Breast epithelium (tissue), 4 donors: ENCODE measurements at places on chromosomes 7 and 10. TPM values are rescaled to one million over a fixed set of nuclear protein-coding genes. Genes with fewer than 3 reads are reported as not detected.

- DNase-seq: no peak
Observed at GRCh38 chr7:99752356-99752755, 17.4 kb upstream of the CYP3A7 start.

- no peak for DNase-seq
Observed at GRCh38 chr10:61642676-61643075, 20.1 kb upstream of the CABCOCO1 start.

The PTEN gene
- total RNA-seq: 186 TPM

The POLR2J2 gene
- total RNA-seq: 1.6 TPM

DNA sequence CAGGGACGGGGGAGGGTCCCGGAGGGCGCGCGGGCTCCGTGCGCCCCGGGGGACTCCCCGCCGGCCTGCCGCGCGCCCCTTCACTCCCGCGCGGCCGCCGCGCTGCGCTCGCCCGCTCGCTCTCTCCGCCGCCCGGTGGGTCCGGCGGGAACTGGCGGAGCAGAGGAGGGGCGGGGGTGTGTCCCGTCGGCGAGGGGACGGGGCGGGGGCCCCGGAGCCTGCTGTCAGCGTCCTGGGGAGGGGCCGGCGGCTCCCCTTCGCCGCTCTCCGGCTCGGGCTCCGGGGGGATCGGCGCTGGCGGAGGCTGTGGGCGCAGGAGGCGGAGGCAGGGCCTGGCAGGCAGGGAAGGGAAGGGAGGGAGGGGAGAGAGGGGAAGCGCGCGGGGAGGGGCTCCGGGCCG lies at the start of gene SH3PXD2A:
SH3PXD2A (minus strand) TSS at position 153 of the 400 bp plus-strand sequence. CDS start 310 bp downstream, outside the sequence.
- no peak for DNase-seq

The SP8 gene
- not detected for total RNA-seq

DNA sequence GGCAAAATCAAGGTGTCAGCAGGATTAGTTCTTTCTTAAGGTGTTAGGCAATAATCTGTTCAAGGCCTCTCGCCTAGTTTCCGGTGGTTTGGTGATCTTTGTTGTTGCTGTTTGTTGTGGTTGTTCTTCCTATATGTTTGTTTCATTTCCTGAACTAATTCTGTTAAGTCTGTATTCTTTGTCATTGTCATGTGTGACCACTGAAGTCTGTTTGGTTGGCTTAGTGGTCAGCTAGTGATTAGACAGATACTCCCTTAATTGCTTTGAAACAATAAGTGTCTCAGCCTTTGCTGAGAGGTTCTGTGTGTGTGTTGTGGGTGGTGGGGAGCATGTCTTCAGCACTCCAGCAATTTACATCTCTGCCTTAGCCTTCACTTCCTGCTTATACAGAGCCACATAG lies 46.0 kb downstream of the ABCC2 start:
- DNase-seq: no peak

DNA sequence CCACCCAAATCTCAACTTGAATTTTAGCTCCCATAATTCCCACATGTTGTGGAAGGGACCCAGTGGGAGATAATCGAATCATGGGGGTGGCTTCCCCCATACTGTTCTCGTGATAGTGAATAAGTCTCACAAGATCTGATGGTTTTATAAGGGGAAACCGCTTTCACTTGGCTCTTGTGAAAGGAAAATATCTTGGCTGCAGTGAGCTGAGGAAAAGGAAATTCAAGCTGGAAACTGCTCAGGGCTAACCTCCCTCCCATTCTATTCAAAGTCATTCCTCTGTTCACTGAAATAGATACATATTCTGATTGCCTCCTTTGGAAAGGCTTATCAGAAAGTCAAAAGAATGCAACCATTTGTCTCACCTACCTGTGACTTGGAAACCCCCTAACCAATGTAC lies 15.8 kb downstream of the CYCS start:
- no peak for DNase-seq

GRCh38 chr7:17178545-17178944 lies 119.9 kb upstream of the AHR start:
- DNase-seq: no peak

- no peak for DNase-seq
Observed at GRCh38 chr7:121058975-121059374, 70.5 kb downstream of the CPED1 start.

The ZC3HAV1L gene
- total RNA-seq: 12.5 TPM
